ENCODE measurements at places on chromosomes 7 and 10.

- no peak for DNase-seq
Observed at GRCh38 chr10:14563359-14563940, 211.2 kb downstream of the FAM107B start.

- no peak for DNase-seq
Observed at GRCh38 chr7:98303906-98304305, 22.4 kb downstream of the BRI3 start.

DNA sequence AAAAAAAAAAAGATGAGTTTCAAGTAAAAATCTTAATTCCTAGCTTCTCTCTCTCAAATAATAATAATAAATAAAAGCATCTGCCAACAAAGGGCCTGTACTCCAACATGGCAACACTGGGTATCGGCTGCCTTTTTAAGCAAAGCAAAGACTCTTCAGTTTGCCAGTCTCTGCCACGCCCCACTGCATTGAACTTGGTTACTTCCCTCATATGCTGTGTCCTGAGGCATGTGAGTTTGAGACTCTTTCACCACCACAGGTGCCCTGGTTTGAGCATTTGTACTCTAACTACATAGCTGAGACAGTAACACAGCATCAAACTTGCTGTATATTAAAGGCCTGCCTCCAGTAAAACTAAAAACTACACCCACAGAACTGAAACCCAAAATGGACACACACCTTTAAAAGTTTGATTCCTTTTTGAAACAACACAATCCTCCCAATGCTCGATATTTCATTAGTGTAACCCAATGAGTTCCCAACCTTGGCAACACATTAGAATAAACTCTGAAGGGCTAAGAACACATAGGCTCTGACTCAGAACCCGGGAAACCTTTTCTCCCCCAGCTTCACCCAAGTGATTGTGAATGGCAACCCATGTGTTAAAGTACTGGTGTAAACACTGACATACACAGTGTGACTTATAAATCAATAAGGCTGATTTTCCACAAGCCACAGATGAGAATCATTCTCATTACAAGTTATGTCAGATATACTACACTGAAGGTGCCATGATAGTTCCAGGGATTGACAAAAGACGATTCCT, 12.0 kb downstream of the JAZF1 start:
- no peak for DNase-seq

DNA sequence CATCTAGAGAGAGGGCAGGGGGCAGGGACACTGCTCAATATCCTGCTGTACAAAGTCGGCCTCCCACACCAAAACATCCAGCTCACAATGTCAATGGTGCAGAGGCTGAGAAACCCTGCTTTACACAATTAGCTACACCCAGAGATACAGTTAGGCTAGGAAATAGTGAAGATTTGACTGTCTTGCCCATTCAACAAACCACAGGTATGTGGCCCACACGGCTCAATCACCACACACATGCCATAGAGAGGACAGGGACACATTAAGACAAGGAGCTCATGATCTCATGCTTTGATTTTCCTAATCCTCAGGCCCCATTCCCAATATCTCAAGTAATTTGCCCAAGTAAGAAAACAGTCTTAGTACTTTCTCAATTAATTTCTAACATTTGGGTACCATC, 110.4 kb downstream of the OSBPL3 start:
- DNase-seq = no peak

- peak; percentile 86 for DNase-seq
Observed at GRCh38 chr7:28163949-28164348, 16.6 kb downstream of the JAZF1 start.

DNA sequence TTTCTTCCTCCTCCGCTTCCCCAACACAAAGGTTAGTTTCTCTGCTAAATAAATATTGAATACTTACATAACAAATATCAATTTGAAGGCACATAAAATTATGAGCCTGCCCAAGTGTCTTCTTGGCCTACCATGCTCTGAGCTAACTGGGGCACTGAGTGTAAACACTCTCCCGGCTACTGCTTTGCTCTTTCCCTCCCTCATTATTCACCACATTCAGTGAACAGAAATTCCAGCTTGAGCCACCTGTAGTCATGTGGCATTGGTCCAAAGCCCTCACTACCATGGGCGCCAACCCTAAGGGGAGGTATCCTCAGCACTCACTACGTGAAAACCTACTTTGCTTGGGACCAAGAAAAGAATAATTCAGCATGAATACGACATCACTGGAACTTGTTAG, 409.0 kb downstream of the KCNMA1 start:
- no peak for DNase-seq

GRCh38 chr10:19749185-19749729, 67.0 kb upstream of the PLXDC2 start:
- no peak for DNase-seq

GRCh38 chr10:60739558-60739957, 38.7 kb upstream of the CDK1 start:
- DNase-seq = no peak

- no peak for DNase-seq
Observed at GRCh38 chr10:70601746-70602145, 795 bp downstream of the PRF1 start.

- DNase-seq = no peak
Observed at GRCh38 chr10:109960682-109961081, 37.4 kb upstream of the XPNPEP1 start.

GRCh38 chr10:128534686-128535085, 408.5 kb upstream of the MKI67 start:
- DNase-seq = no peak

- DNase-seq = peak; percentile 42
Observed at GRCh38 chr7:107725138-107725740, 18.7 kb upstream of the CBLL1 start.

- no peak for DNase-seq
Observed at GRCh38 chr10:89891006-89891535, 189.7 kb downstream of the KIF20B start.

- no peak for DNase-seq
Observed at GRCh38 chr7:883055-884021, 7.0 kb downstream of the GET4 start.

GRCh38 chr10:30114881-30115625, 55.7 kb upstream of the JCAD start:
- DNase-seq = no peak

DNA sequence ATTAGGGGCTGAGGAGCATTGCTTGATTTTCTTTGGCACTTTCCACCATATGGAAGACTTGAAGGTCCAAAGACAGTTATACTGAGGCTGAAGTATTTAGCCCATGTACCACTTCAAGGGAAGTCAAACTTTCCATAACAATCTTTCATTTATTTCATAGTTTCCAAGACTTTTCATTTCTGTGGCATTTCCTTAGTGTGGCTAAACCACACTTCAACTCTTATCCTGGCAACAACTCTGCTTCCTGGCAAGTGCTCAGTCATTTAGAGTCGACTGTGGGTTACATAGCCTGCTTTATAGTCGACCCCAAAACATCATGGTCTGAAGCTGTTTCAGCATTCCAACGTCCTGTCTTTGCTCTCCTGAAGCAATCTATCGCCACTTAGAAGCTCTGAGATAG, 343.0 kb upstream of the SEMA3D start:
- DNase-seq = no peak

GRCh38 chr7:122306320-122307227, 2.0 kb upstream of the FEZF1 start:
- no peak for DNase-seq

DNA sequence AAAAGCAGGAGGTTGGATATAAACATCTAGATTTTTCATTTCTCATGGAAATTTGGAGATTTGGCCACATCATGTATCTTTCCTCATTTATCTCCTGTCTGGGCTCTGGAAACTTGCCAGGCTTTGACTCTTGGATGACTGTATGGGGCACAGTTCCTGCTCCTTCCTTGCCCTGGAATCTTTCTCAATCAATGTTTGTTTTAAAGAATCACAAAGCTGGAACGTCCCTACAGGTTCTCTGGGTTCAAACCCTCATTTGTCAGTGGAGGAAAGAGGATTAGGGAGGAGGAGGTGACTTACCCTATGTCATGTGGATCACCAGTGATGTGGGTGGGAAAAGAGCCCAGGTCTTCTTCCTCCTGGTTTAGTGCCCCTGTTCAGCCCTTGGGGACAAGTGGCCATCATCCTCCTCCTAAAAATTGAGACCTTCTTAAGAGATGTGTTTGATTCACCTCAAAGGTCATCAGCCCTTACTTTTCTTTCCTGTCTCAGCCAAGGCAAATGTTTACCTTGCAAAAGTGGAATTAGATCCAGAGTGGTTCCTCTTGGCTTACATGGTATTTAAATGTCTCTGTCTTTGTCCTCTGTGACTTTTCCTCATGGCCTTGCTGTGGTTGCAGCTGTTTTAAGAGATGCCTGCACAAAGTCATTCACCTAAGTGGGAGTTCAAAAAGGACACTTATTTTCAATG, 38.8 kb upstream of the PDZD8 start:
- no peak for DNase-seq

GRCh38 chr7:98423043-98423442, 22.2 kb upstream of the BAIAP2L1 start:
- DNase-seq = no peak

DNA sequence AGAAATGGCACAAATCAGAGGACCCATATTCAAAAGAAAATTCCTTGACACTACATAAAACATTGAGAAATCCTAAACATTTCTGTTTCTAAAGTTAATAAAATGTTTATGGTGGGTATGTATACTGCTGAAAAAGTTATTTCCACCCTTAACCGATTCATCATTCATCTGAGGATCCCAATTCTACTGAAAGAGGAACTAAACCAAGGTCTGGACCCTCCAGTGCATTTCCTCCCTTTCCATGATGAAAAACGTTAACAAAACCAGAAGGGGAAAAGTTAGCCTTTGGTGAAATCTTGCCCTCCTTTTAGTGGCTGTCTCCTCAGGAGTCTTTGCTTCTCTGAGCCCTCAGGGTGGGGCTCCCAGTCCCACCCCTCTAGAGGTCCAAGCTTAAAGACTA, 144.5 kb upstream of the ASAH2 start:
- no peak for DNase-seq

DNA sequence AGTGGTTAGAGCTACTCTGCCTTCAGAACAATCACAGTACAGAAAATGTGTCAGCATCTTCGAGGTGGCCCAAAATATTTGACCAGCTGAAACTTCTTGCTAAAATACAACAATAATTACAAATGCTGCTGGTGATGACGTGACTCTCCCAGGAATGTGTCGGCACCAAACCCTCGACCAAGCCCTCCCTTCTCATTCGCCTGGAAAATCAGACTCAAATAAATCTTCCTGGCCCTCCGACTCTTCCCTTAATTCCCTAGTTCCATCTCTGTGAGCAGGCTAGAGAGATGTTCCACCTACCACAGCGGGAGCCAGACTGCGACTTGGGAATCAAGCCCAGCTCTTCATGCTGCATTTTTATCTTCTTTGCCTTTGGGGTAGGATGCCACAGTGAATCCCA, 4.1 kb downstream of the PRSS2 start:
- DNase-seq = no peak

GRCh38 chr7:156158693-156159092, 346.4 kb upstream of the SHH start:
- DNase-seq = no peak

DNA sequence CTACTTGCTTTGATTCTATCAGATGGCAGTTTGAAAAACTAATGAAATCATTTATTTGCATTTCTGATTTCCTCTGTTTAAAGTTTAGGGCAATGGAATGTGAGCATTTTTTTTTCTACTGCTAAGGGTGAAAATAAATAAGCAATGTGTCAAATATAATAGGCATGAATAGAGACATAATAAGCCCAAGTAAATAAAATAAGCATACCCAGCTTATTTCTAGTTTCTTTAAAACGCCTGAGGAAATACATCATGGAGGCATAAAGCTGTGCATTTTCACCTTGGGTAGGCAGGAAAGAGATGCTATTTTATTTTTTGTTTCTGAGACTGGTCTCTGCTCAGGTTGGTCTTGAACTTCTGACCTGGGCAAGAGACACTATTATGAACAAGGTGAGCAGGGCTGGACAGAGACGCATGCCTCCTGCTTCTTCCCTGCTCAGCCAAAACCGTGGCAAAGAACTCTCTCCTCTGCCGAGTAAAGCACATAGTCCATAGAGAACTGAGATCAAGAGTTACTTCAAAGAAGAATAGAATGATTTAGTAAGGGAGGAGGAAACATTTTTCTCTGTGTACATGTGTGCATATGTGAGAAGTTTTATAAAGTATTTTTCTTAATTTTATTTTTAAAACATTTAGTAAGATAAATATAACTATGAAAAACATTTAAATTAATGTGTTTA, 138.1 kb downstream of the GNAI1 start:
- no peak for DNase-seq

Measured in AG04450 (cell line).